LNCaP clone FGC (cell line): ENCODE measurements at places on chromosomes 1 and 21.

GRCh38 chr21:23633447-23633940, 1973.8 kb downstream of the MRPL39 start:
- no peak for DNase-seq

- DNase-seq: no peak
Observed at GRCh38 chr1:94851571-94851970, 31.4 kb downstream of the SLC44A3 start.

- no peak for DNase-seq
Observed at GRCh38 chr1:214853340-214853739, 229.2 kb upstream of the KCNK2 start.

DNA sequence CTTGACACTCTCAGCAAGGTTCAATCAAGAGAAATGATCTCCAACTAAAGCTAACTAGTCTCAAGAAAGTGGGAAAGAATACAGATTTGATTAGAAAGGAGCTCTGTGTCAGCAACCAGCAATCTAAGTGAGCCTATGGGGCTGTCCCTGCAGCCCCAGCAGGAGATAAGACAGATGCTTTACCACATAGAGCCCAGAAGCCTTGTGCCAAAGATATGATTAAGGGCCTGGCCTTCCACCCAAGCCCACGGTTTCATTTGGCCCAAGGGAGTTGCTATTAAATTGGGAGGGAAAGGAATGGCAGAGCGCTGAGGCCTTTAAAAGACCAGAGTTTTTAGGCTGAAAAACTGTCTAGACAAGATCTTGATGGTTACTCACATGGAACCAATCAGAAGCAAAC, 74.8 kb downstream of the HLCS start:
- no peak for DNase-seq

DNA sequence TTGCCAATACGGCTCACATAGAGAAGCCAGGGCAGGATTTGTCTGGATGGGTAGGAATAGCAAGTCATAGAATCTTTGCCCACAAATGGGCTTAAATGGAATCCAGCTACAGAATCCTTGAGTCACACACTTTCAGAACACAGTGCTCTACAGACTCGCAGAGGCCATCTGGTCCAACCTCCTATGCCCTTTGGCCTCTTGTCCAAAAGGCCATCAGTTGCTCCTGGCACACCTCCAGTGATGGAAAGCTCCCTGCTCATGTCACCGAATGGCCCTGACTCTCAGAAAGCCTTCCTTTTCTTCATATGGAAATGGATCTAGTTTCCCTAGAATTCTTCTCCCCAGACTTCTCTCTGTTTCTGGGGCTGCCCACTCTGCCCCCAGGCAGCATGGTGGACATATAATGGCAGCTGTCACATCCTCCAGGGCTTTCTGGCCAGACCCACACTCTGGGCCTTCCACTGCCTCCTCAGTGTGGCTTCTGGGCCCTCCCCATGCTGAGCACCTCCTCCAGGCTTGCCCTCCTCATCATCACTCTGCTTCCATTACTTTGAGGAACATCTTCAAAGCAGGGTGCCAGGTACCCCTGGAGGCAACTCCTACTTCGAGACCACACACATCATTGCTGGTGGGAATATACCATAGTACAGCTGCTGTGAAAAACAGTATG, 33.6 kb upstream of the TRABD2B start:
- no peak for DNase-seq

DNA sequence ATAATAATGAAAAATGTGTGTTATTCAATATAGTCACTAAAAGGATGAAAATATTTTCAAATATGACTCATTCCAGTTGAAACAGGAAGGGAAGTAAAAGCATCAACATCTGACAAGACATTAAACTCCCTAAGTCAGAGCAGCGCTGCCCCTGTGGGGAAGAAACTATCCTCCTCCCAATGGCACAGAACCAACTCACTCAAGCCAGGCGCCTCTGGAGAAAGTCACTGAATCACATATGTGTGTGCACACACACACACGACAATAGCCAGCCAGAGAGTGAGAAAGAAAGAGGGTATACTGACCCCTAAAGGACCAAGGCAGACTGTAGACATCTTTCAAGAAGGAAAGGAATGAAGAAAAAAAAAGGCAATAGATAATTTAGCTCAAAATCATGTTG, 126.9 kb downstream of the SETD4 start:
- DNase-seq: no peak
